ENCODE measurements at places on chromosomes 3 and 15. TPM values are rescaled to one million over a fixed set of nuclear protein-coding genes. Genes with fewer than 3 reads are reported as not detected.

Gene TMEM207
- total RNA-seq = not detected

Gene CHST13
- total RNA-seq = not detected

Gene PATL2
- 38.5 TPM for total RNA-seq

Gene COL8A1
- total RNA-seq = not detected

Gene CAMK2N2
- total RNA-seq = 0.64 TPM

Gene MEGF11
- not detected for total RNA-seq

Gene TRH
- total RNA-seq = not detected

Gene SHISA5
- 113 TPM for total RNA-seq

Gene WDR93
- 0.19 TPM for total RNA-seq

Gene MAP2K5
- 17.9 TPM for total RNA-seq

Gene KCNAB1
- total RNA-seq = not detected

Gene CLDN11
- total RNA-seq = not detected

Gene DZIP1L
- not detected for total RNA-seq

Gene ACAD11
- 20.2 TPM for total RNA-seq

Gene SLC51A
- total RNA-seq = not detected

Gene LTK
- 2.8 TPM for total RNA-seq

Gene POPDC2
- 4.7 TPM for total RNA-seq

Gene TEX9
- 1.0 TPM for total RNA-seq

Gene IL17RC
- 1.2 TPM for total RNA-seq

Gene PLS1
- total RNA-seq = 1.5 TPM

Data from activated T-helper 17 cell treated with anti-CD3 and anti-CD28 coated beads, Interleukin-2, amount 50 U/mL, for 72 hours (primary cell).